ENCODE measurements at places on chromosomes 2 and 18.

GRCh38 chr2:172086241-172087206 is 1.2 kb downstream of the DLX1 start:
- DNase-seq = no peak

DNA sequence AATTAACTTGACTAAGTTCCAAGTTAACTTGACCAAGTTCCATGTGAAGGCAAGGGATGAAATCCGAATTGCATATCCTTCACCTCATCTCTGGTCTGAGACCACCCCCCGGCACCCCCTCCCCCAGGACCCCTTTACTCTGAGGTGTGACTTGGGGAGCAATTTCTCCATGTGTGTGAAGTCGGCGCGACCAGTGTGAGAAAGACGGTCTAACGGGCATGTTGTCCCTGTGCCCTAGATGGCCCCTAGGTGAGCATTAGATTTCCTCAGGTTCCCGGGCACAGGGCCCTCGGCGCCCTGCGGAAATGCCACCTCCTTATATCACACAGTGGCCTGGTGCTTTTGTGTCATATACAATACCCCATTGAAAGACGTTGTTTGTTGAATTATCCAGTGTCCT is 137.1 kb downstream of the CTIF start:
- no peak for DNase-seq

DNA sequence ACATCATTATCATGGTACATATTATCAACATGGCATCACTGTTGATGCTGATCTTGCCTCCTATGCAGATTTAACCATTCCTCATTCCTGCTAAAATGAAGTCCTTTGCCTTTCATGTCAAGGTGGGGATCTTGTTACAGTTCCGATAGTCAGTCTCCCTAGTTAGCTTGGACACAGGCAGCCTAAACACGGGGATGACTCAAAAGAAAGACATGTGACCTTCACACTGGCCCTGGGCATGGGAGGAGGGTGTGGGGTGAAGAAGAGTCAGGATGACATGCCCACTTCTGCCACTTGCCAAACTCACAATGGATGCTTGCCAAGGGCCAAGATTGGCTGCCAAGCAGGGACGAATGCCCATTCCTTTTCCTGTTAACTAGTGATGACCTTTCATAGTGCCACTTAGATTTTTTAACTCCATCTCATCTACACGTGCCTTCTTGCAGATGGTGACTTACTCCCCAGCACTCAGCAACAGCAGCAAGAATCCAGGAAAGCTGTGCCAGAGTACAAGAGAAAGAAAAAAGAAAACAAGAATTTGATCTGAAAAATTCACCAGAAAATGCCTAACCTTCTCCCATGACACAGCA is 13.9 kb upstream of the SLC1A4 start:
- peak; percentile 88 for DNase-seq

- no peak for DNase-seq
Measured at GRCh38 chr2:22347306-22347705, 1037.7 kb upstream of the KLHL29 start.

GRCh38 chr2:77552956-77553355 is 30.8 kb upstream of the LRRTM4 start:
- DNase-seq = no peak

GRCh38 chr2:104734937-104735586 is 118.9 kb upstream of the POU3F3 start:
- no peak for DNase-seq
